Glutamatergic neuron (in vitro differentiated cells): ENCODE measurements at places on chromosomes 1 and 21. TPM values are rescaled to one million over a fixed set of nuclear protein-coding genes. Genes with fewer than 3 reads are reported as not detected.

Gene MTARC2
- total RNA-seq: 3.0 TPM

Gene PCP4
- total RNA-seq: 1.9 TPM

Gene LCE2A
- not detected for total RNA-seq

Gene CD101
- total RNA-seq: 3.2 TPM

Gene SPRR2B
- total RNA-seq: not detected

Gene RPE65
- not detected for total RNA-seq

Gene SOX13
- 2.2 TPM for total RNA-seq

Gene ZFYVE9
- 25.6 TPM for total RNA-seq

Gene PCAT6
- total RNA-seq: 7.7 TPM

Gene FCRL3
- not detected for total RNA-seq
